GM18507 (cell line): ENCODE measurements at places on chromosomes 13 and 19.

GRCh38 chr19:54682306-54682856, 19.6 kb downstream of the LILRB4 start:
- no peak for DNase-seq

GRCh38 chr19:6012426-6013170, 34.7 kb upstream of the RANBP3 start:
- no peak for DNase-seq

- DNase-seq: no peak
These were observed 2.0 kb downstream of the ELF1 start for GRCh38 chr13:41017159-41017558.

DNA sequence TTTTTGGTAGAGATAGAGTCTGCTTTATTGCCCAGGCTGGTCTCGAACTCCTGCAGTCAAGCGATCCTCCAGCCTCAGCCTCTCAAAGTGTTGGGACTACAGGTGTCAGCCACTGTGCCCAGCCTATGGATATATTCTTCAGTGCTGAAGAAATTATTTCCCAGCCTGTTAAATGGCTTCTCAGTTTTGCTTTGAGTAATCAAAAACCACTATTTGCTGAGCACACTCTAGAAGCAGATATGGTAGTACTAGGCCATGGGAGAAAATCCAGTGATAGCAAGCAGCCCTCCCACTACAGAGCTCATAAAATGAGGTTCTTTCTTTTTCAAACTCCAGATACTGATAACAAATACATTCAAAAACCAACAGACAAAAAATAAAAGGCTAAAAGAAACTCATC, 80.6 kb upstream of the CLDN10 start:
- no peak for DNase-seq

DNA sequence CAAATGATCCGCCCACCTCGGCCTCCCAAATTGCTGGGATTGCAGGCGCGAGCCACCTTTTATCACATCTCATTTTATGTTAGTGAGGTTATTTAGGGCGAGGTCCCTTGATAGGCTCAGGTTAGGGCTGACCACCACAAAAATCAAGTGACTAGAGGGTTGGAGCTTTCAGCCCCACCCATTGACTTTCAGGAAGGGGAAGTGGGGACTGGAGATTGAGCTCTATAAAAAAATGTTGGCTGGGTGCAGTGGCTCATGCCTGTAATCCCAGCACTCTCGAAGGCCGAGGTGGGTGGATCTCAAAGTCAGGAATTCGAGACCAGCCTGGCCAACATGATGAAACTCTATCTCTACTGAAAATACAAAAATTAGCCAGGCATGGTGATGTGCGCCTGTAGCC, 20.1 kb downstream of the FPR3 start:
- no peak for DNase-seq
